GM06990 (cell line): ENCODE measurements at places on chromosomes 6 and 20.

- no peak for DNase-seq
These were observed 3.9 kb downstream of the PLCG1 start for GRCh38 chr20:41141153-41141815.

DNA sequence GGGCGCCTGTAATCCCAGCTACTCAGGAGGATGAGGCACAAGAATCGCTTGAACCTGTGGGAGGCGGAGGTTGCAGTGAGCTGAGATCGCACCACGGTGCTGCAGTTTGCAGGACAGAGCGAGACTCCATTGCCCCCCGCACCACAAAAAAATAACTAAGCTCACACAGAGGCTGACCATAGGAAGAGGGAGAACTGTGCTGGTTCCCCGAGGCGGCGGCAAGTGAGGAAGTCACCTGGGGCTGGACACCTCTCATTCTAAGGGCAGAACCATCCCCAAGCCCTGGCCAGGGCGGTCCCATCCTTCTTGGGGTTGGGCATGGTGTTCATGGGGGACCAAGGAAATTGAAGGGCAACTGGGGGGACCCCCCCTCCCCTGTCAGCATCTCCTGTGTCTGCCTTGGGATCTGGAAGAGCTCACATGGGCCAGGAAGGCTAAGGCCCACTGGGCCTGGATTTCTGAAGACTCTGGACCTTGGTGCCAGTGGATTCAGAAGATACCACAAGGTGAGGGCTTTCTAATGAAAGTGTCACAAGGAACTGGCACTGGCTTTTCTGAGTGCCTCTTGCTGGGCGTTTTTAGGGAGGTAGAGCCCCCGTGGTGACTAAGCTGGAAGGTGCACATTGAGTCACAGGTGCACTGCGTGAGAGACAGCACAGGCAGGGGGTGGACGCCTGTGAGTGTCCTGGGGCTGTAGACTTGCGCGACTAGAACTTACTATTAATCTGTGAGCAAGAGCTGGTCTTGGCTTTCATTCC is 11.5 kb downstream of the IRF4 start:
- no peak for DNase-seq

DNA sequence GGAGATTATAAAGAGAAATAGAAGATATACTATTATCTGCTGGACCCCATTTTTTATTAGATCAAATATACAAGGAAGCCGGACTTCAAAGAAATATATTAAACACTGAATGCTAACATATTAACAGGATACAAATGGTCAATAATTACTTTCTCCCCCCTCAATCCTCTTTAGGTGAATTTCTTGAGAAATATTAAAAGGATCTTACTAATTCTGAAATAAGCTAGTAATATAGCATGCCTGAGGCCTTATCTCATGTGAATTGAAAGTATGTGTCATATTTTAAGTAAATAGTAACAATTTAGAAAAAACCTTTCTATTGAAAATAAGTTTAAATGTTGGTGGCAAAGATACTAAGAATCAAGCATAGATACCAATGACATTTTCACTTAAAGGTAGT is 954.7 kb upstream of the MAN1A1 start:
- DNase-seq = no peak

DNA sequence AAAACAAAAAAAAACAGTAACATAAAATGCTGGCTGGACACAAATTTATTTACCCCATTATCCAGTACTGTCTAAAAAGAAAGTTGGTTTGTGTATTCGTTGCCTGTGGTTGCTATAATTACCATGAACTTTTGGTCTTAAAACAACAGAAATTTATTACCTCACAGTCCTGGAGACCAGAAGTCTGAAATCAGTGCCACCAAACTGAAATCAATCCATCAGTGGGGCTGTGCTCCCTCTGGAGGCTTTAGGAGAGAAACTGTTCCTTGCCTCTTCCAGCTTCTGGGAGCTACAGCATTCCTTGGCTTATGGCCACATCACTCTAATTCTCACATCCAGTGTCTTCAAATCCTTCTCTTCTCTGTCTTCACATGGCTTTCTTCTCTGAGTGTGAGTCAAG is 79.4 kb downstream of the SNX5 start:
- no peak for DNase-seq

- DNase-seq = peak; percentile 12
These were observed 347.7 kb downstream of the BCKDHB start for GRCh38 chr6:80454197-80454596.

DNA sequence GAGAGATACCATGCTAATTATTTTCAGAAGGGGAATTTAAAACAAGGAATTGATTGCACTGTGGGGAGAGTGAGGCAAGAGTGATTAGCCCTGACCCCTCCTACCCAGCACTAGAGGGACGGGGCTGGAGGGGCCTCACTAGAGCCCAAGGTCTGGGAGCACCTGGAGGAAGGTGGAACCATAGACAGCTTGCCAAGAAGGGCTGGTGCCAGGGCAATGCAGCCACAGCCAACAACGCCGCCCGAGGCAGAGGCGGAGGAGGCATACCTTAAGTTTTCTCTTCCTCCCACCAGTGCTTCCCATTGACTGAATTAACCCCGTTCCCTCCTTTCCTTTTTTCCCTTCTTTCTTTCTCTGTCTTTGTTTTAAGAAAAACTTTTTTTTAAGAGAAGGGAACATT is 40.0 kb downstream of the IYD start:
- no peak for DNase-seq

- no peak for DNase-seq
These were observed 154.2 kb downstream of the LRFN2 start for GRCh38 chr6:40432982-40433381.

DNA sequence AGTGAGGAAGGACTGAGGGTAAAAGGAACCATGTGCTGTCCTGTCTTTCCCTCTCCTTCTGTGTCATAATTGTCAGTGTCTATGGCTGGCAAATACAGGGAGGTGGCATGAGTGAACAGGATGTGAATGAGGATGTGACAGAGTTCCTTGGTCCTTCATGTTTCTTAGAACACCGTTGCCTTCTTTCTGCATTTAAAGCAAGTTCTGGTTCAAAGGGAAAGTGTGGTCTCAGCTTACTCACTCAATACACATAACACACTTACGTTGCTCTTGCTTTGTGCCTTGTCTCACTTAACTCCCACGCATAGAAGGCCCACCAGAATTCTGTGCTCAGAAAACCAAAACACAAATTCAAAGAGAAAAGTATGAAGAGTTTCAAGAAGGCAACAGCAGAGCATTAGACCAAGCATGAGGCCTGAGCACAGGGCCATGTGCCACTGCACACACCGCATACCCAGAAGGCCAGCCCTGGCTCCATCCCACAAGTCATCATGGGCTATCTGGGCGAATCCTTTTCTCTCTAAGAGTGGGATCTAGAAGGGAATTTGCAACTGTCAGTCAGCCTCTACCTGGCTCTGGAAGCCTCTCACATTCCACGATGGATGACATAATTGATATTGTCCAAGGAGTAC is 38.9 kb upstream of the SAYSD1 start:
- no peak for DNase-seq

DNA sequence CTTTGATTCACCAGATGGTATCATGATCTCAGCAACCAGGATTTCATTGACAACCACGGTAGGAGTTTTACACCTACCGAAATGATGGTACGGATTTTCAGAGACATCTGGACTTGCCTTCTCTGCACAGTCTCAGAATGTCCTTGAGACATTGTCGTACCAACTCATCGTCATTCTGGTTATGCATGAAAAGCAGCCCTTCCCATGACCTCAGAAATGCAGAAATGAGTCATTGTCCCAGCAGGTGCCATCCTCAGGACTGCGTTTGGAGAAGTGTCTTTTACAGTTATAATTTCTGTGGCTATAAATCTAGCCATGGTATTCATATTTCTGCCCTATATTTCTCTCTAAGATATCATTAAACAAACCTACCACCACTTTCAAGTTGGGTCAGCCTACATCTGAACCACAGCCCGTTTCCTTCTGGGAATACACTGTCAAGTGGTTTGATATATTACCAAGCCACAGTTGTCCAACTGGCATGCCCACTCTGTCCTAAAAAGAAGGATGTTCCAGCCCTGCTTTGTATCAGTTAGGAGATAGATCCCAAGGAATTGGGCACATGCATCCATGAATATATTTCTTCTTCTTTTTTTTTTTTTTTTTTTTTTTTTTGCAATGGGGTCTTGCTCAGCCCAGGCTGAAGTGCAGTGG is 7.5 kb upstream of the BFSP1 start:
- peak; percentile 55 for DNase-seq

- no peak for DNase-seq
These were observed 11.2 kb downstream of the BAG2 start for GRCh38 chr6:57183336-57183735.

- no peak for DNase-seq
These were observed 662.8 kb downstream of the TBC1D32 start for GRCh38 chr6:120671519-120671918.

DNA sequence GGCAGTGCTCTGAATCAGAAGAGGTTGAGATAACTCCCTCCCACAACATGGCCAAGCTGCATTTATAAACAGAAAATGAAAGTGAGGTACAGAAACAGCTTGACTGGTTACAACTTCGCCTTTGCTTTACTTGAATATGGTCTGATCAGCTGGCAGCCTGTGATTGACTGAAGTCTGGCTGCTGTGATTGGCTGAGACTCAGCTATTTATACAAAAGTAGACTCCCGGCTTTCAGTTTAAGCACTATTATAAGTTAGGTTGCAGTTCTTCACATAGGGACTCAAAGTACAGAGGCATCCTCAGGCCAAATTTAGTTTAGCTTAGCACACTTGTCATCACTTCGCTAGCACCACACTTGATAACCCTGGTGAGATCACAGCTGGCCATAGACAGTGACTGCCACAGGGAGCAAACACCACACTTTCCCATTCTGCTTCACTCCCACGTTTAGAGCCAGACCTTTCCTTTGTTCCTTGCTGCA is 362.6 kb downstream of the EPM2A start:
- no peak for DNase-seq

DNA sequence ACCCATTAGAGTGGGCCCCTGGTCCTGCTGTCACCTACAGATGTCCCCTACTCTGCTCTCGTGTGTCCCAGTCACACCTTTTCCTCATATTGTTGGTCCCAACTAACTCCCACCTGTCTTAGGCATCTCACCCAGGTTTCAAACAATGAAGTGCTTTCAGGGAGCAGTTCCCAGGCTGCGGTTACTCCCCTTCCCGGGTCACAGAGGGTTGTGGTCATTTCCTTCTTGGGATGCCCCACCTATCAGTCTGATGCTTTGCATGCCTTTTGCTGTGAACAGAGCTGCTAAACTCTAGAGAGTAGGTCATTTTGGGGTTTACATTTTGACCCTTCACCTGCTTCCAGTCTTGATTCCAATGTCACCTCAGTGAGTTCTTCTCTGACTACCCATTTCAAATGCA is 181.6 kb downstream of the CDC5L start:
- DNase-seq = no peak

DNA sequence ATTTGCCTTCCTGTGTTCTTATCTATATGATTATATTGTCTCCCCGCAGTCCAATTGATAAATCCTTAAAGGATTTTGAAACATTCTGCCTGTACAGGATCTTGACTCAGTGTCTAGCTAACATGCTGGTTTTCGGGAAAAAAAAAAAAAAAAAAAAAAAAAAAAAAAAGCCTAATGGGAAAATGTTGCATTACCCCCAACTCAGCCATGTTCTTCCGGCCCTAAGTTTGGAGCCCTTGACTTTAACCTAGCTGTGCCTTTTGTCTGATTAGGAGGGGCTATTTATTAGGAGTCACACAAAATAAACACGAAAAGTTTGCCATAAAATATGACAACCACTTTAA is 244.4 kb upstream of the TCF21 start:
- no peak for DNase-seq

GRCh38 chr6:82739303-82739702 is 326.3 kb downstream of the UBE3D start:
- no peak for DNase-seq

GRCh38 chr20:3729811-3730540 is 2.5 kb upstream of the HSPA12B start:
- DNase-seq = no peak

- DNase-seq = no peak
These were observed 93.6 kb upstream of the FAM184A start for GRCh38 chr6:119171864-119172588.

DNA sequence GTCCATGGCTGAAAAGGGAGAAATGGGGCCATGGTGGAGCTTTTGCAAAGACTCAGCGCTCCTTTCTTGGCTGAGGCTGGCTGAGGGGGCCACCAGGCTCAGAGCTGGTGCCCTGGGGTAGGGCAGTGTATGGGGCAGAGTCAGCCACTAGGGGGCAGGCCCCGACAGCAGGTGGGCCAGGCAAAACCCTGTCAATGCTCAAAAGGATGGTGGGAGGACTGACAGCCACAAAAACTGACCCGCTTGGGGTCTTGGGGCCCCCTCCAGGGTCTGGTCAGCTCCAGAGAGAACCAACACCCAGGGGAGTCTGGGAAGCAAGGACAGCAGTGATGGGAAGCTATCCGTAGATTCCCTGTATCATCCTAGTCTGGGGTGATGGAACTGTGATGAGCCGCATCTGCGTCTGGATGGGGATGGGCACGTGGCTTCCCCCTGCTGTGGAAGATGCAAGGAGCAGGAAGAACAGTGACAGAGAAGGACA is 306.9 kb downstream of the DHX35 start:
- DNase-seq = peak; percentile 20

DNA sequence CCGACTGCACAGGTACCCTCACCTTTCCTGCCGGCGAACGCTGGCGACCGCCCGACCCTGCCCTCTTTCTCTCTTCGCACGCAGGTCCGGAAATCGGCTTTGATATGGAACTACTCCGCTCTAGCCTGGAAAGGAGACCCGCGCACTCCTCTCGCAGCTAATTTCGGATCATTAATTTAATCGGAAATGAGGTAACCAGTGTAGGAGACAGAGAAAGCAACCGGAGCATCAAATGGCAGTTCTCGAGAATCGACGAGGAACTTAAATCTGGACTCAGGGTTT is 949 bp upstream of the ATXN1 start:
- no peak for DNase-seq

- DNase-seq = no peak
These were observed 337.4 kb upstream of the PRDM1 start for GRCh38 chr6:105748737-105749161.

DNA sequence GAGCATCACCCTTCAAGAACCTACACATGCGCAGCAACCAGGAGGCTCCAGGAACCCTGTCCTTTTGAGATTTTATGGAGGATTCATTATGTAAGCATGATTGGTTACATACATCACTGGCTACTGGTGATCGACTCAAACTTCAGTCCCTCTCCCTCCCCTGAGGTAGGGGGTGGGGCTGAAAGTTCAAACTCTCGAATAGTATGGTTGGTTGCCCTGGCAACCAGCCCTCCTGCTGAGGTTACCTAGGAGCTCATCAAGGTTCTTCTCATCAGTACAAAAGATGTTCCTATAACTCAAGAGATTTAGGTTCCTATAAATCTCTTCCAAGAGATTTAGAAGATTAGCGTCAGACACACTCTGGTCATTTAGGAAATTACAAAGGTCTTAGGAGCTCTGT is 21.9 kb upstream of the ZSCAN9 start:
- no peak for DNase-seq
